ENCODE measurements at places on chromosomes 3 and 15.

GRCh38 chr3:150107429-150108175, 136.9 kb upstream of the PFN2 start:
- DNase-seq, result no peak

DNA sequence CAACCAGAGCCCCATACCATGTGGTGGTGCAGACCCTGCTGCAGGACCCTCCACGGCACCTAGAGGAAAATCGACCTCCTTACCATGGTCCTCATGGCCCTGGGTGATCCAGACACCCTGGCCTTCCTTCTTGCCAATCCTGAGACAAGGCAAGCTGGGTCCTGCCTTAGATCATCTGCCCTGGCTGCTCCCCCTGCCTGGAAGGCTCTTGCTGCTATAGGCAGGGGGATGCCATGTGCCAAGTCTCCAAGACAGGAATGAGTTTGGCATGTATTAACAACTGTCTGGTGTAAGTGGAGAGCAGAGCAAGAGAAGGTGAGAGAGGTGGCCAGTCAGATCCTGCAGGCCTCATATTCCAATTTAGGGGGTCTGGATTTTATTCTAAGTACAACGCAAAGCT, 7.5 kb downstream of the HEG1 start:
- DNase-seq, result no peak

DNA sequence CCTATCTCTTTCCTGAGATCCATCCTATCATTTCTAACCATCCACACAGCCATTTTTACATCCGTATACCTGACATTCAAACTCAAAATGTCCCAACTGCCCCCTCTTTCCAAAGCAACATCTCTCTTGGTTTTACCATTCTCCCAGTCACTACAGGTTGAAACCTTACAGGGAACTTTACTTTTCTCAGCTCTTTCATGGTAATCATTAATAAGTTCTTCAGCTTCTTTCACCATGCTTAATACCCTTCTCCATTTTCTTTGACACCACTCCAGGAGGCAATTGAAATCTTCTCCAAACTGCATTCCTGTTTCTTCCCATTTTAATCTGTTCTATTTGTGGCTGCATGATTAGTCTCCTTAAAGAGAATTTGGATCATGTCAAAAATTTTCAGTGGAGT, 352.5 kb downstream of the GAP43 start:
- no peak for DNase-seq

DNA sequence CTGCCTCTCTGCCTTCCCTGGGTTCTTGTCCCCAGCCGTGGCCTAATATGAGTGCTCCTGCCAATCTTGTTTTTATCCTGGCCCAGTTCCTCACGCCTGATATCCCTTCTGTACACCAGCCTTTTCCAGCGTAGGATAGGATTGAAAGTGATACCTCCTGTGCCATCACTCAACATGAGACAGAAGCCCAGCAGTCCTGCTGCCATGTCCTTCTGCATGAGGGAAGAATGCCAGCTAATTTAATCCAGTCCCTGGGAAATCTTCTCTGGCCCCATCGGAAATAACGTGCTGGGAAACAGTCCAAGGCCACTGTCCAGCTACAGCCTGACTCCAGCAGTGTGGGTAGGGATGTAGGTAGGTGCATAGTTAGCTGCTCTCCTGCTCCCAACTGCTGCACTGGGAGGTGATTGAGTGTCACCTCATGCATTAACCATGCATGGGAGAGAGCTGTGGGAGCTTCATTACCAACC, 92.0 kb upstream of the TPM1 start:
- DNase-seq, result no peak

GRCh38 chr3:98262046-98262445, 2.0 kb upstream of the OR5H6 start:
- no peak for DNase-seq

- DNase-seq, result no peak
Observed at GRCh38 chr15:57551715-57552677, 39.7 kb upstream of the MYZAP start.

DNA sequence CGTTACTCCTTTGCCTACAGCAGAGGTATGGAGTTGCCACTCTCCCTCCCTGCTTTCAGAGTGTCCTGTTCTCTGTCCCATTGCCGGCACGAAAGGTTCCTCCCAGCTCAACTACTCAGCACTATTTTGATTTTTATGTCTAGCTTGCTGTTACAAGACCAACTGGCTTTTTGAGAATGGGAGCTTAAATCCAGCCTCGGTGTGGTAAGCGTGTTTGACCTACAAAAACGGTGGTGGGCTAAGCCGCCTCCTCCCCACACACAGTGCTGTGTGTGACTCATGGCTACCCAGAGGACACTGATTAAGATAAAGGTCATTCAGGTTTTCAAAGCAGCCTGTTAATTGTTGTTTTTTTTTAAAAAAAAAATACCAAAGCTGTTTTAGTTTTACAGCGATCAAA, 64.5 kb downstream of the LRTM1 start:
- peak; percentile 50 for DNase-seq

DNA sequence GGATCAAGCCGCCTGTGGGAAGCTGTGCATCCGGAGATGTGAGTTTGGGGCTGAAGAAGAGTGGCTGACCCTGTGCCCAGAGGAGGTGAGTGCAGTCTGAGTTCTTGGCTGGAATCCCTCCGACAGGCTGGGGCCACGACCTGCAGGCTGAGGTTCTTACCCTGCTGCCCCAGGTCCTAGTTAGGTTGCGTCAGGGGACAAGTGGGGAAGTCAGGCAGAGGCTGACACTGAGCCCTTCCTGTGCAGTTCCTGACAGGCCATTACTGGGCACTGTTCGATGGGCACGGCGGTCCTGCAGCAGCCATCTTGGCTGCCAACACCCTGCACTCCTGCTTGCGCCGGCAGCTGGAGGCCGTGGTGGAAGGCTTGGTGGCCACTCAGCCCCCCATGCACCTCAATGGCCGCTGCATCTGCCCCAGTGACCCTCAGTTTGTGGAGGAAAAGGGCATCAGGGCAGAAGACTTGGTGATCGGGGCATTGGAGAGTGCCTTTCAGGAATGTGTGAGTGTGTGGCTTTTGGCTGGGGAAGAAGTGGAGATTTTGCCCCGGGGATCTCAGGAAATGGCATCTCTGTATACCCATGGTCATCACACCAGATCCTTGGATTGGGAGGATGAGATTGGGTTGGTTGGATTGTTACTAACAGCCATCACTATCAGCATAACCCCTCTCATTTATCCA, 1.3 kb downstream of the PPM1M start:
- peak; percentile 38 for DNase-seq

GRCh38 chr15:75662823-75663519, 15.3 kb downstream of the SNX33 start:
- DNase-seq, result no peak

- peak; percentile 82 for DNase-seq
Observed at GRCh38 chr15:54884312-54884711, 312.4 kb downstream of the RSL24D1 start.

GRCh38 chr3:133828576-133829309, 23.1 kb downstream of the SRPRB start:
- DNase-seq, result no peak

- peak; percentile 27 for DNase-seq
Observed at GRCh38 chr3:44612678-44613077, 12.2 kb upstream of the ZNF197 start.

DNA sequence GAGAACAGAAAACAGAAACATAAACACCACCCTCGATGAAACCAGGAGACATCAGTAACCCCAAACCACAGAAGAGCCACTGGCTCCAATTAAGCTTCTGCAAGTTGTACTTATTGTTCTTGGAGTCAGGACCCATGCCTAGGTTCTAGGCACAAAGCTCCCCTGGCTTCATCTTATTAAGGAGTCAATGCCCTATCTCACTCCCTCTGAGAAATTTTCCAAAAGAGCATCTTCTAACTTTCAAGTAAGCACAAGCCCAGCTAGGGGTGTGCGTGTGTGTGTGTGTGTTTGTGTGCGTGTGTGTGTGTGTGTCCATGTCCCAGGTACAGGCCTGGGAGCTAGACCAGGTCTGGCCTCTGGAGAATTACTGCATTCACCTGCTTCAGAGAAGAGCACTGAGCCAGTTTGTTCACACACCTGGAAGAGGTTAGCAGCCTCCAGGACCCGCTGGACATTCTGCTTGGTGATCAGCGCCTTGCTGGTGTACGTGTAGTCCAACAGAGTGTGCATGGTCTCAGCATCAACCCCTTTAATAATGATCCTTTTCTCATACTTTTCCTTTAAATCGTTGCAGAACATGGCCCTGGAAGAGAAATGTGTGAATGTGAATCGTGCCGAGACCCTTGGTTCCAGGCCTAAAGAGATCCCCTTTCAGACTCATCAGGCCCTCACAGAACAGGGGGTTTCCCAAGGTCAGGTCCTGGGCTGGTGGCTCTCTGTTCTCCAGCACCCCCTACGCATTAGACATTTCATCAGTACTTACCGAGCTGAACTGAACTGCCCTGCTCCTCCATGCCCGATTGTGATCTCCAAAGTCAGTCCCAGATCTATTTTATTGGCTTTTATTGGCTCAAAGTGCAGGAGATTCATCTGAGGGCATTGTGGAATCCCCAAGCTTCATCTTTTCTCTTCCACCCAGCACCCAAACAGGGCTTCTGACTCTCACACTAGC, 27.8 kb downstream of the KLHL6 start:
- peak; percentile 88 for DNase-seq

- no peak for DNase-seq
Observed at GRCh38 chr3:115018694-115019093, 128.4 kb downstream of the ZBTB20 start.

GRCh38 chr3:45908761-45909160, 22.4 kb downstream of the CCR9 start:
- no peak for DNase-seq

- DNase-seq, result no peak
Observed at GRCh38 chr3:129585949-129586657, 20.4 kb downstream of the PLXND1 start.

- no peak for DNase-seq
Observed at GRCh38 chr3:123053107-123053506, 13.7 kb upstream of the PDIA5 start.

DNA sequence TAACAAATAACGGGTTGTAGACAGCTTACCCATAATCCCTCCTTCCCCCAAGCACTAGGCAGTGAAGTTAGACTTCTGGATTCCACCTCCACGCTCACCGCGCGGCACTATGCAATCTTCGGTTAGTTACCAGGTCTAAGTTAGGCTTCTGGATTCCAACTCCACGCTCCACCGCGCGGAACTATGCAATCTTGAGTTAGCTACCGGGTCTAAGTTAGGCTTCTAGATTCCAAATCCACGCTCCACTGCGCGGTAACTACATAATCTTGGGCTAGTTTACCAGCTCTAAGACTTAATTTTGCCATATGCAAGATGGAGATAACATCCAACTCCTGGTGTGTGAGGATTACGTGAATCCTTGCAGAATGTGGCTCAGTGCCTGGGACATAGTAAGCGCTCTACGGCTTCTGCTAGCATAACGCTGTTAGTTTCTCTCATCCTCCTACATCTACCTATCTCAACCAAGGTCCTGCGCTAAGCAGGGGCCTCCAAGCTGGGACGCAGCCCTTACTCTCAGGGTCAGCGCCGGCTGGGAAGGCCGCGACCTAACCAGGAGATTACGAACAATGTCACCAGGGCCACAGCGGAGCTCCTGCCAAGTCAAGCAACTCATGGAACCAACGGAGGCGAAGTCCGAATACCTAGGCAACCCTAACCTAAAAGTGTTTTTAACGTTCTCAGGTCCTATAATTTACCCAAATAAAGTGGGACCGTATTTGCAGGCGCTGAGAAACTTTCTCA, 497 bp upstream of the RPLP1 start:
- DNase-seq, result peak; percentile 56

DNA sequence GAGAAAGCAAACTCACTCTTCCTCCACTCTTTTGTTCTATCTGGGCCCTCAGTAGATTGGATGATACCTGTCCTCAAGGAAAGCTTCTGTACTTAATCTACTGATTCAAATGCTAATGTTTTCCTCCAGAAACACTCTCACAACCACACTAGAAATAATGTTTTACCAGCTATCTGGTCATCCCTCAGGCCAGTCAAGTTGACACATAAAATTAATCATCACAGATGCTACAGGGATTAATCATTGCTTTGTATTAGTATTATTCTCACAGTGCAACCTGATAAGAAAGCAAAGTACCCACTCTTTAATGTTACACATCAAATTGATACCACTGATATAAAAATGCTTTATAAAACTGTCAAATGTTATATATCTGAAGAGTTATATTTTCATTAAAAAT, 52.9 kb upstream of the ARL6 start:
- no peak for DNase-seq

DNA sequence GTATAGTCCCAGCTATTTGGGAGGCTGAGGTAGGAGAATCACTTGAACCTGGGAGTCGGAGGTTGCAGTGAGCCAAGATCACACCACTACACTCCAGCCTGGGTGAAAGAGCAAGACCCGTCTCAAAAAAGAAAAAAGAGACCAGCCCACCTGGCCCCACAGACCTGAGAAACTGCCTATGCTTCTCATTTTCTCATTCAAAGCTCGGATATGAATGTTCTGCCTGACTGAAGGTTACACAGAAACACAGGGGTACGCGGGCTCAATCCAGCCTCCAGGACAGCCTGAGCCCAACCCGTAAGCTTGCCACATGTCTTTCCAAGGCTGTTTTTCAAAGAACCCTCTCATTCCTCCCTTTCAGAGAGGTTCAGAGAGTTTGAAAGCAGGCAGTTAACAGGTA, 9.7 kb upstream of the LRRC15 start:
- DNase-seq, result no peak

- peak; percentile 72 for DNase-seq
Observed at GRCh38 chr3:2024713-2025112, 74.0 kb upstream of the CNTN4 start.

DNA sequence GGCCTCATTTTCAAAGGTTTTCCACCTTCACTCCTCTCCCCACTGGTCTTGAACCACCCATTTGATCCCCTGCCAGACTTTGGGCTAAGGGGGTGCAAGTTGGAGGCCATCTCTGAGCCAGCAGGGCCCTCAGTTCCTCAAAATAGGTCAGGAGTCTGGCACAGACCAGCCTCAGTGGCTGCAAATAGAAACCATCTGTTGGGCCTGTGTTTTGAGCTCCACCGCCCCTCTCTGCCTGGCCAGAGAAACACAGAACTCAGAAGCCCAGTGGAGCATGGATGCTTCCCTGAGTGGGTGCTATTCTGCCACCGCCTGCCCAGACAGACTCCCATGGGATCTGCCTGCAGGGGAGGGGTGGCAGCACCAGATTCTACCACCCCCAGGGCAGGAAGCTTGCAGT, 56.3 kb downstream of the CORO2B start:
- no peak for DNase-seq

- no peak for DNase-seq
Observed at GRCh38 chr3:182738583-182739411, 54.5 kb upstream of the ATP11B start.

DNA sequence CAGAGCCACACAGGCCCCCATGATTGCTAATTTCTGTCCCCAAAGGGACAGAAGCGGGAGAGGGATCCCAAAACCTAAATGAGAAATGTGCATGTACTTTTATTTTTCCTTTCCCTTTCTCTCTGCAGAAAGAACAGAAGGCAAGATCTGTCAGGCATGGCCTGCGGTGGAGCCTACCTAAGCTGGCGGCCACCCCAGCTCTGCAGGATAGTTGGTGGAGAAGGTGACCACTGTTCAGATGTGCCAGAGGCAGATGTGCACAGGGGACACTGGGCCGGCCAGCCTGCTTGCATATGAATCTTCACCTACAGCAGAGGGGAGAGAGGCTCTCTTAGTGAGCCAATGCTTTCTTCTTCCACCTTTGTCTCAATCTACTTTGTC, 2.1 kb upstream of the AMOTL2 start:
- no peak for DNase-seq

- peak; percentile 89 for DNase-seq
Observed at GRCh38 chr15:90249203-90249863, at the start of gene TTLL13. TTLL13 (plus strand) TSS chr15:90249556; CDS start chr15:90250631, 1,075 bp downstream.
